ENCODE measurements at places on chromosomes 16 and 17.

- no peak for DNase-seq
Observed at GRCh38 chr16:25750488-25751216, 58.9 kb downstream of the HS3ST4 start.

- DNase-seq, result no peak
Observed at GRCh38 chr17:77865716-77866115, 92.8 kb upstream of the TNRC6C start.

GRCh38 chr17:79907850-79908249 lies 68.6 kb upstream of the CBX4 start:
- DNase-seq, result no peak

GRCh38 chr16:51635181-51635580 lies 484.1 kb upstream of the SALL1 start:
- no peak for DNase-seq

DNA sequence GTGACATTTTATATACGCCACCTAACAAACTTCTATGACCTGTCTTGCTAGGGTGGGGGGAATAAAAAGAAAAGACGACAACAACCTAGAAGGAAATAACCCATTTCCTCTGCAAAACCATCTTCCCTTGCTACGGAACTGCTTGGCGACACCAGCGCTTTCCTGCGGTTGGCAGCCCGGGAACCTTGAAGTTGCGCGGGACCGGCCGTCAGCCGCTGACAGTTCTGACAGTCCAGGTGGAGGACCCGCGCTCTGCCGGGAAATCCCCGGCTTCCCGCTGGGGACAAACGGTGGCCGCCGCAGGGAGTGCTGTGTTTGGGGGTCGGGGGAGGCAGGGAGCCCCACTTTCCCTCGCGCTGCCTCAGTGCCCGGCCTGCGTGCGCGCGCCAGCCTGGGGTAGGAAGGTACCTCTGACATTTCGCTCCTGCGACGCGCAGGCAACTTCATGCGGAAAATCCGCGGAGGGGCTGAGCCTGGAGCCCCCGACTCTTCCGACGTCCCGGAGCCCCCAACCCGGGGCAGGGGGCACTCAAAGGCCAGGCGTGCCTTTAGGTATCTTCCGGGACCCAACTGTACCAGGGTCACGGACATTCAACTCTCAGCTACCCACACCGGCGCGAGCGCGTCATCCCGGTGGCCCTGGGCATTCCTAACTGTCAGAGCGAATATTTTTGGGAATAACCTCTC lies 516 bp downstream of the SLC16A6 start:
- DNase-seq, result no peak

DNA sequence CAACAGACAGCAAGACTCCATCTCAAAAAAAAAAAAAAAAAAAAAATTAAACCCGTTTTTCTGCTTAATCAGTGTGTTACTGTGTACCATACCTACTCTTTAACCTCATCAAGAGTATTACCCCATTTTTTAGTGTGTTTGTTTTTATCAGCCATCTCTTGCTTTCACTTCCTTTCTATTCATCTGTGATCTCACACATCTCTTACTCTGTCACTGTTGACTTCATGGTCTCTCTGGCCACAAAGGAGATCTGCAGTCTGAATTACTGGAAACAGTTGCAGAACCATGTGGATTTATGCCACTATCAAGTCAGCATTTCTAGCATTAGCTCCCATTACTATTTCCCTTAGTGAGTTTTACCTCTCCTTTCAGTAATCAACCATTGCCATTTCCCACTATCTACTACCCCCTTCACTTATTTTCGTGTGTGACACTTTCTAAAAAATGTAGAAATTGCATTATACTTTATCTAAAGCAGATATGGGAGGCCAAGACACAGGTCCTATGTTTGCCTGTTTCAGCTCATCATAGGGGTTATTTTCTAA lies 20.1 kb downstream of the NDEL1 start:
- no peak for DNase-seq

DNA sequence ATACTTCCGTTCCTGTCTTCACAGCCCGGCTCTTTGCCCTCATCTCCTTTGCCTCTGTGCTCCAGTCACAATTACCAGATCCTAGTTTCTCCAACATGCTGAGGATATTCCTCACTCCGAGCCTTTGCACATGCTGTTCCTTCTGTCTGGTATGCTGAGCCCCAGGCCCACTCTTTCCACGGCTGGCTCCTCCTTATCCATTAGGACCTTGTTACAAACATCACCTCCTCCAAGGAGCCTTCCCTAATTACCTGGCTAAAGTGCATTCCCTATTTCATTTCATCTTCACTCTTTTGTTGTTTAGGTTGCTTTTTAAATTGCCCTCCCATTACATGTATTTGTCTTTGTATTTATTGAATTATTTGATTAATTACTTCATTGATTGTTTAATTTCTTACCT lies 14.9 kb upstream of the ADGRG1 start:
- no peak for DNase-seq

- DNase-seq, result no peak
Observed at GRCh38 chr16:85639529-85640253, 26.6 kb downstream of the GSE1 start.

GRCh38 chr16:56233795-56234566 lies 42.7 kb downstream of the GNAO1 start:
- DNase-seq, result no peak

- DNase-seq, result no peak
Observed at GRCh38 chr16:9447195-9447551, 355.7 kb downstream of the HAPSTR1 start.

- DNase-seq, result no peak
Observed at GRCh38 chr17:72005332-72006163, 115.3 kb upstream of the SOX9 start.

DNA sequence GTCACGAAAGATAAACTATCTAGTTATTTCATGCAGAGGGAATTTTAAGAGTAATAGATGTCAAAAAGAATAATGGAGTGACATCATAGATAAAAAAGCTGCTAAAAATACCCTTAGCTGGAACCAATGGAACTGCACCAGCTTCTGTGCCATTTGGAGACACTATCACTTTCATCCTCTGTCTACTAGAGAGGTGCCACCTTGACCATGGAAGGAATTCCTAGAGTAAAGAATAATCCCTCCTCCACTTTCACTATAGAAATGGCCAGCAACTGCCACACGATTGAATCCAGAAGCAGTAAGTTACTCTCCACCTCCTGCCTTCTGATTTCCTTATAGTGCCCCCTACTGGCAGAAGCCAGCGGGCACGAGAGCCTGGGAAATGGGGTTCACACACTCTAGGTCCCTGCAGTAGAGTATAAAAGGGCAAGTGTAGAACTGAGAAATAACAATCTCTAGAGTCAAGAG lies 2.8 kb upstream of the ALDH3A2 start:
- DNase-seq, result no peak

- DNase-seq, result no peak
Observed at GRCh38 chr17:48570325-48571023, 7.7 kb downstream of the HOXB4 start.

DNA sequence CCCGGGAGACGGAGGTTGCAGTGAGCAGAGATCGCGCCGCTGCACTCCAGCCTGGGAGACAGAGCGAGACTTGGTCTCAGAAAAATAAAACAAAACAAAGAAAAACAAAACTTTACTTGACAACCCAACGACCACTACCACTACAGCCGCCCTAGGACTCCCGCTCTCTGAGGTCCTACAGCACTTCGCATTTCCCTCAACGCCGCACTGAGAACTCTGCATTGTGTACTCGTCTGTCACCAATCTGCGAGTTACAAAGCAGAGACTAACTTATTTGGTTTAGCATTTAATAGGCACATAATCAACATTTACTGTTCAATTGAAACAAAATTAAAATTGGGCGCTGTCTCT lies 479 bp upstream of the ZNF207 start:
- no peak for DNase-seq

GRCh38 chr17:21172846-21173245 lies 41.1 kb downstream of the TMEM11 start:
- DNase-seq, result no peak

- no peak for DNase-seq
Observed at GRCh38 chr17:2854143-2855055, 58.2 kb downstream of the RAP1GAP2 start.

DNA sequence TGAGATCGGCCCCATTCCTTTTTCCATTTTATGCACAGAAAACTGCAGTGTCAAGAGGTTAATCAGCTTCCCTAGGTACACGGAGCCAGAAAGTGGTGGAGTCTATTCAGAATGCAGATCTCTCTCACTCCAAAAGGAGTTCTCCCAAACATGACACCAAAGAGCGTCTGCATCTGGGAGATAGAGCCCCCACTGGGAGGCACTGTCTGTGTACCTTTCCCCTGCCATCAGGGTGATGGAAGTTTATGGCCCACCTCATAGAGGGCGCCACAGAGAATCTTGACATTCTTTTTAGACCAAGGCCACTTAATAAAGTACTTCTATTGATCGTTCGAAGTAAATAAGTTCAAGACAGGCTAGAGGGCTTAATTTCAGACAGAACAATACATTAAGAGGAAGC lies 493.7 kb upstream of the ERCC4 start:
- DNase-seq, result no peak

DNA sequence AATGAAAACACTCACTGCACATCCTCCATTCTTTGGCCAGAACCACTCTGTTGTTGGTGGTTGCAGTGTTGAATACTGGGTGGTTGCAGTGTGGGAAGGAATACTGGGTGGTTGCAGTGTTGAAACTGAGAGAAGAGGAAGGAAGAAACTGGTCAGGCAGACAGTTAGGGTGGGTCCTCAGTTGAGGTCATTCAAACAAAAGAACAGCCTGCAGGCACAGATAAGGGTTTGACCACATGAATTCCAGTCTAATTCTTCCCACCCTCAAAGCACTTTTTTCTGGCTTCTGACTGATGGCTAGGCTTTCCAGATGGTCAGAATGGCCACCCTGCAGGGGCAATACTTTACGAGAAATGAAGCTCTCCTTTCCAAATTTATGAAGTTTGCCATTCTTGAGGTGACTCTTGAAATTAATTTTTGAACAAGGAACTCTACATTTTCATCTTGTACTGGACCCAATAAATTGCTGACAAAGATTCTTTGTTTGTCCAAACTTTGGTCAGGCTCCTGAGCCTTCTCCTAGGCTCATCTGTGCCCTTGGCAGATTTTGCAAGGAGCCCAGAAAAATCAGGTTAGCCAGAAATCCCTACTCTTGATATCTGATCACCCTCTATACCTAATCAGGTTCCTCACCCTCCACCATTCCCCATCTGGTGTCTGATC lies 596.6 kb upstream of the CDH5 start:
- no peak for DNase-seq

GRCh38 chr16:68263559-68264127 lies 683 bp upstream of the SLC7A6 start:
- no peak for DNase-seq

GRCh38 chr16:28607116-28607623 lies 2.7 kb downstream of the SULT1A1 start:
- no peak for DNase-seq

DNA sequence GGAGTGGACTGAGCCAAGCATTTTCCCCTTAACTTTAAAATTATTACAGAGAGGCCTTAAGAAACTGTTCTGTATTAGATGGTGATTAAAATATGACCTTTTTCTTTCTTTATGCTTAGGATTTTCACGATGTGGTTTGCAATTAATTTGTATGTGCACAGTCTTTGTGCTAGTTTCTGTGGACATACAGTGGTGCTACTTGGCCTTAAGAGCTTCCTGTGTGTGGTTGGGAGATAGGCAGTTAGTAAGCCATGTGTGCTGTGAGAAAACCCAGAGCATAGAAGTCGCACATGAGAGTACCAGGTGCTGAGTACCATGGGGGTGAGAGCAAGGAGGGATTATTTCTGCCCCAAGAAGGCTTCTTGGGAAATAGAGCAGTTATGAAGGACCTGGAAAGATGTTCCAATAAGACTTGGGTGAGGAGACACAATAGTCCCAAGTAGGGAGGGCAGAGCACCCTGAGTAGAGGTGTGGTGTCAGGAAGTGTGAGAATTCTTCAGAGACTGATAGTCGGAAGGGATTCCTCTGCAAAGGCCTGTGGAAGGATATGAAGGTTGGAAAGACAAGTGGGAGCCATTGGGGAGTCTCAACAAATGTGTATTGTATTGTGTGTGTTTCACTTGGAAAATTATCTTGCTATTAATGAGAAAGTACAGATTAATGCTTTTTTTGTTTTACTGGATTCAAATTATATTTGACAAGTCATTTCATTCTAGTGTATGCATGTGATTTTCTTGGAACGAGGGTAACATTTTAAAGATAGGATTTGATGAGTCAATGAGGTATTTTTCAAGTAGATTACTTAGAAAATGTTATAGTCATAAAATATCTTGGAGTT lies 239.9 kb downstream of the PRKCA start:
- DNase-seq, result no peak
